Activated CD4-positive, alpha-beta T cell treated with anti-CD3 and anti-CD28 coated beads, Interleukin-10, Interleukin-2, amounts not matched to agents 100 ng/mL and 50 ng/mL, durations not matched to agents 16 hours and 8 hours (primary cell): ENCODE measurements at places on chromosomes 7 and 10.

DNA sequence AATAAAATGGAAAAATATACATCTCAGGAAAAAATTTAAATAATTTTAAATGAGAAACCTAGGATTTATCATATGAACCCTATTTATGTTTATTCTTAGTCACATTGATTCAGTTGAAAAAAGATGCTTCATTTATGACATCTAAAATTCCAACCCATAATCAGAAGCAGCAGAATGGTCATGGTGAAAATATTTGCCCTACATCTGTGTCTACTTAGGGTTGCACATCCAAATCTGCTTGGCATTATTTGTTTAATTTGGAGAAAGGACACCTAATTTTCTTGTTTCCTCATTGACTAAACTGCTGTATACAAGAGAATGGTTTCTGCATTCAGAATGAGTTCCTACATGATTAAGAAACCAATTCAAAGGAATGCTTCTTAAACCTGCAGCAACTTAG is 72.9 kb upstream of the SKAP2 start:
- DNase-seq: no peak

- DNase-seq: no peak
Measured at GRCh38 chr10:108894402-108895301, 1028.7 kb downstream of the XPNPEP1 start.

GRCh38 chr10:70926226-70927000 is 38.0 kb upstream of the PCBD1 start:
- no peak for DNase-seq

GRCh38 chr7:132636581-132636980 is 60.3 kb upstream of the PLXNA4 start:
- DNase-seq: no peak

DNA sequence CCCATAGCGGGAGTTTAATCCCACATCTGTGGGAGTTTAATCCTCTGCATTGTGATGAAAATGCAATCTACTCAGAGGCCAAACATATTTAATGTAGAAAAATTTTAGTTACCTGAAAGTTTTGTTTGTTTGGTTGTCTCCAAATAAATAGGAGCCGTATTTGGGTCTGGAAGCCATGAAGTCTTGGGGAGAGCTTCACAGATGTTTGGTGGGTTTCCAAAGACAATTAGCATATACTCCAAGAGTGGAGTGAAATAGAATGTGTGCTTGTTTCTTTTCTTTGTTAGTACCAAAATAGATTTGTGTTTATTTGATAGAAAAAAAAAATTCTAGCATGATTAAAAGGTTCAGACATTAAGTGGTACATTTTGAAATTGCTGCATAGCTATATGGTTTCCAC is 50.9 kb downstream of the ANK3 start:
- DNase-seq: no peak

GRCh38 chr10:104330168-104331110 is 7.8 kb downstream of the ITPRIP start:
- DNase-seq: no peak

DNA sequence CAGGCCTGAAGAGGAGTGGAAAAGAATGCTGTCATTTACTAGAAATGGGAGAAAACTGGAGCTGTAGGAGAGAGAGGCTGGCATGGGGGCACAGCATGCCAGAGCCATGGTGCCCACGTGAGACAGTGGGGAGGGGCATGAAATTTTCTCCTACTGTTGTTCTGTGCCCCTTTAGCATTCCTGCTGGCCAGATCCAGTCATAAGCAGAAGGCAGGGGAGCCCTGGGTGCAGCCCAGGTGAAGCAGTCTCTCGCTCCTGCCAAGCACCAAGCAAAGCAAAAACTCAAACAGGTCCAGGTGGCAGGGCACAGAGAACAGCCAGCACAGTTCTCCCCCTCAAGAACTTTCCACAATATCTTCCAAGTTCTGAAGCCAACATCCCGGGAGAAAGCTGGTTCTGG is 383.2 kb downstream of the TCERG1L start:
- DNase-seq: no peak
